Activated B cell treated with CpG ODN at 0.5 μM for 24 hours (primary cell): ENCODE measurements at places on chromosomes 16 and 17. TPM values are rescaled to one million over a fixed set of nuclear protein-coding genes. Genes with fewer than 3 reads are reported as not detected.

DNA sequence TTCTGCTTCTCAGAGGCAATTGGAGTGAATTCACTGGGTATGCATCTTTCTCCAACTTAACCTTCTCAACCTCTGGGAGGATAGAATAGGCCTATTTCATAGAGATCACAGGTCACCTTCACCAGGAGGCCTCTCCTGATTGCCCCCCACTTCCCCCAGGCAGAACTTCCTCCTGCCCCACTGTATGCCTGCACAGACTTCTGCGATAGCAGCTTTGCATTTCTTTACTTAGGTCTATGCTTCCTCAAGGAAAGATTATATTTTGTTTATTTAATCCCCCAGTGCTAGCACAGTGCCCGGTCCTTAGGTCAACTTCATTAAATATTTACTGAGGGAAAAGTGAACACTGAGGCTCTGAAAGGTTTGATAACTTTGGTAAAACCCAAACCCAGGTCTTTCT lies 19.9 kb downstream of the MYO18A start:
- H3K27ac ChIP-seq = no peak overlapping the region
- peaks cover 5% of the 10 kb centered on the region for H3K4me1 ChIP-seq
- no peak overlapping the region for H3K4me3 ChIP-seq
- no peaks in the 10 kb centered on the region for H3K36me3 ChIP-seq
- no peaks in the 10 kb centered on the region for H3K27me3 ChIP-seq

GRCh38 chr16:2467528-2468232 lies 3.4 kb upstream of the NTN3 start:
- no peak for DNase-seq
- H3K27ac ChIP-seq = no peak overlapping the region
- no peak overlapping the region for H3K4me3 ChIP-seq
- no peaks in the 10 kb centered on the region for H3K36me3 ChIP-seq
- H3K4me1 ChIP-seq = peaks cover 38% of the 10 kb centered on the region

GRCh38 chr16:588639-588888 lies 1.3 kb upstream of the RAB40C start:
- peak overlapping the region; percentile 97 for H3K27ac ChIP-seq
- peaks cover 7% of the 10 kb centered on the region for H3K36me3 ChIP-seq
- H3K4me1 ChIP-seq = peaks cover 39% of the 10 kb centered on the region

DNA sequence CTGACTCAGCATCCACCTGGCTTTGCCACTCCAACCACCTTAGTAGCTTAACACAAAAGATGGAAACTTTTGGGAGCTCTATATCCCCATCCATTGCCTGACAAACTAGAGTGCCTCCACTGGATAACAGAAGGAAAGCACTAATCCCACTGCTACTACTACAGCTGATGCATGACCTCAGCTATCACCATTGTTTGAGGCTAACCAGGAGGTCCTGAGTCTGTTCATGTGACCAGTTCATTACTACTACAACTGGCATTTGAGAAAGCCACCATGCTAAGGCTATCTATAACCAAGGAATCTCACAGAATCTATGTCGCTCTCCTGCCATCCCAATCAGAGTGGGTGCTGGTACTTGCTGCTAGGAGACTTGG lies 604.3 kb upstream of the CA10 start:
- H3K27ac ChIP-seq = no peak overlapping the region
- no peaks in the 10 kb centered on the region for H3K36me3 ChIP-seq
- no peak for DNase-seq
- no peaks in the 10 kb centered on the region for H3K4me1 ChIP-seq

GRCh38 chr16:31243734-31244670 lies 15.8 kb upstream of the ITGAM start:
- no peak for DNase-seq
- H3K4me1 ChIP-seq = peaks cover 16% of the 10 kb centered on the region
- H3K27ac ChIP-seq = peak overlapping the region; percentile 3
- no peaks in the 10 kb centered on the region for H3K27me3 ChIP-seq
- no peaks in the 10 kb centered on the region for H3K36me3 ChIP-seq
- peak overlapping the region; percentile 1 for H3K4me3 ChIP-seq

- no peak for DNase-seq
- H3K4me3 ChIP-seq = peak overlapping the region; percentile 48
- H3K36me3 ChIP-seq = peaks cover 59% of the 10 kb centered on the region
- H3K27ac ChIP-seq = no peak overlapping the region
- H3K27me3 ChIP-seq = no peaks in the 10 kb centered on the region
Observed at GRCh38 chr17:81888988-81889595, 2.3 kb downstream of the ALYREF start.

GRCh38 chr17:4590981-4591453 lies 6.7 kb downstream of the SMTNL2 start:
- H3K27ac ChIP-seq = no peak overlapping the region
- H3K4me1 ChIP-seq = peaks cover 4% of the 10 kb centered on the region
- no peak overlapping the region for H3K4me3 ChIP-seq
- no peak for DNase-seq
- H3K27me3 ChIP-seq = peaks cover 20% of the 10 kb centered on the region
- H3K36me3 ChIP-seq = no peaks in the 10 kb centered on the region

DNA sequence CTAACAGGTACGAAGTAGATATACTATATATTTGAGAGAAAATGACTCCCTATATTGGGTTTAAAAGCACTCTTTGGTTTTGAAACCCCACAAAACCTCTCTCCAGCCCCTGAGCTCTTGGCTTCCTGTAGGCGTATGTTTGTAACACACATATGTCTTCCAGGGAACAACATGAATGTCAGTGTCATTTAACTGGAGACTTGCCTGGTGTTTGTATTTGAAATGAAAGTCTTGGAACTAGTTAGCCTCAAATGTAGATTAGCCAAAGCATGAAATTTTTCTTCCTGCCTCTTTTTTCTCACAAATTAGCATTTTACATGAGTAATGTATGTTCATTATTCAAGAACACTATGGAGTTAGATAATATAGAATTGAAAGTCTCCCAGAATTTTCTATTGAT lies 411.8 kb upstream of the ASIC2 start:
- H3K4me3 ChIP-seq = no peak overlapping the region
- H3K36me3 ChIP-seq = no peaks in the 10 kb centered on the region
- H3K27me3 ChIP-seq = no peaks in the 10 kb centered on the region
- H3K4me1 ChIP-seq = no peaks in the 10 kb centered on the region

GRCh38 chr16:84754956-84755672 lies 55.3 kb downstream of the USP10 start:
- peaks cover 61% of the 10 kb centered on the region for H3K4me1 ChIP-seq
- no peaks in the 10 kb centered on the region for H3K27me3 ChIP-seq
- peak overlapping the region; percentile 9 for H3K4me3 ChIP-seq

GRCh38 chr17:18129041-18129502 lies 20.5 kb downstream of the MYO15A start:
- no peaks in the 10 kb centered on the region for H3K4me1 ChIP-seq
- DNase-seq = no peak
- no peak overlapping the region for H3K27ac ChIP-seq
- no peak overlapping the region for H3K4me3 ChIP-seq
- H3K36me3 ChIP-seq = no peaks in the 10 kb centered on the region

DNA sequence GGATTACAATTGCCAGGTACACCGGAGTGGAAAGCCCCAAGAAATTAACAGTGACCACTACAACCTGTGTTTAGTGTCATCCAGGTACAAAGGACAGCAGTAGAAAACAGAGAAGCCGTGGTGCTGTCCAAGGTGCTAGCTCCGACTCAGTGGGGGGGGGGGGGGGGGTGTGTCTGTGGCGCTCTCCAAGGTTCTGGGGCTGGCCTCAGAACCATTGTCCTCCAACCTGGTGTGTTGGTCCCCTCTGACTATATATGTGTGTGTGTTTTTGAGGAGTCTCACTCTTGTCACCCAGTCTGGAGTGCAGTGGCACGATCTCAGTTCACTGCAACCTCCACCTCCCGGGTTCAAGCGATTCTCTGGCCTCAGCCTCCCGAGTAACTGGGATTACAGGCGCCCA lies 5.8 kb upstream of the ZNF23 start:
- no peak for DNase-seq
- peaks cover 3% of the 10 kb centered on the region for H3K4me1 ChIP-seq
- no peak overlapping the region for H3K27ac ChIP-seq
- peaks cover 12% of the 10 kb centered on the region for H3K36me3 ChIP-seq
- H3K27me3 ChIP-seq = no peaks in the 10 kb centered on the region

DNA sequence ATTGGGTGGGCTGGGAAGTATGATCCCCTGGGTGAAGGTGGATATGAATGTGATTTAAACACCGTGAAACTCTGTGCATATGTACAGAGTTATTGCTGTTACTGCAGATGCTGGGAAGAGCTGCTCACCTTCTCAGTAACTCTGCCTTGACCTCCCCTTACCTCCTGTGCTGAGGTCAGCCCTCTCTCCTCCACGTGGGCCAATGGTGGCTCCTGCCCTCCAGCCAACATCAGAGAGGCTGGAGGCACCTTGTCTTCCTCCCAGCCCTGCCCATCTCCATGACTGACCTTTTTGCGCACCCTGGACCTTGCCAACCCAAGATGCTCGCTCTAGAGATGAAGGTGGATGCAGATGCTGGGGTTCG lies 387 bp upstream of the ASB16 start:
- no peaks in the 10 kb centered on the region for H3K27me3 ChIP-seq
- no peak for DNase-seq
- peaks cover 9% of the 10 kb centered on the region for H3K4me1 ChIP-seq
- H3K36me3 ChIP-seq = peaks cover 2% of the 10 kb centered on the region

GRCh38 chr17:4301066-4301465 lies 37.3 kb upstream of the ANKFY1 start:
- peaks cover 17% of the 10 kb centered on the region for H3K4me1 ChIP-seq
- no peak overlapping the region for H3K4me3 ChIP-seq
- peaks cover 62% of the 10 kb centered on the region for H3K36me3 ChIP-seq
- DNase-seq = no peak
- H3K27me3 ChIP-seq = no peaks in the 10 kb centered on the region

SLC38A8 gene
- total RNA-seq = not detected in 2 replicates

TAT gene
- total RNA-seq = not detected in 2 replicates

DNA sequence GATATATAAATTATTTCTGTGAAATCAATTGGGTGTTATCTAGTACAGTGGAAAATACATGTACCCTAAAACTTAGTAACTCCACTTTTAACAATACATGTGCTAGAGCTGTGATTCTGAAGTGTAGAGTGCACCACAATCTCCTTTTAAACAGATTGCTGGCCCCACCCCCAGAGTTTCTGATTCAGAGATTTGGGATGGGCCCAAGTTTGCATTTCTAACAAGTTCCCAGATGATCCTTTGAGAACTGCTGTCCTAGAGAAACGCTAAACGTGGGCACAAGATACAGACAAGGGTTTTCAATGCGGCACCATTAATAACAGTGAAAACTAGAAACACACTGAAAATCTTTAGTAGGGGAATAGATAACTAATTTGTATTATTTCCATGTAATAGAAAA lies 49.2 kb downstream of the NXPH3 start:
- H3K4me1 ChIP-seq = no peaks in the 10 kb centered on the region
- peaks cover 50% of the 10 kb centered on the region for H3K36me3 ChIP-seq
- H3K4me3 ChIP-seq = no peak overlapping the region
- no peak overlapping the region for H3K27ac ChIP-seq
- H3K27me3 ChIP-seq = no peaks in the 10 kb centered on the region
- no peak for DNase-seq

DNA sequence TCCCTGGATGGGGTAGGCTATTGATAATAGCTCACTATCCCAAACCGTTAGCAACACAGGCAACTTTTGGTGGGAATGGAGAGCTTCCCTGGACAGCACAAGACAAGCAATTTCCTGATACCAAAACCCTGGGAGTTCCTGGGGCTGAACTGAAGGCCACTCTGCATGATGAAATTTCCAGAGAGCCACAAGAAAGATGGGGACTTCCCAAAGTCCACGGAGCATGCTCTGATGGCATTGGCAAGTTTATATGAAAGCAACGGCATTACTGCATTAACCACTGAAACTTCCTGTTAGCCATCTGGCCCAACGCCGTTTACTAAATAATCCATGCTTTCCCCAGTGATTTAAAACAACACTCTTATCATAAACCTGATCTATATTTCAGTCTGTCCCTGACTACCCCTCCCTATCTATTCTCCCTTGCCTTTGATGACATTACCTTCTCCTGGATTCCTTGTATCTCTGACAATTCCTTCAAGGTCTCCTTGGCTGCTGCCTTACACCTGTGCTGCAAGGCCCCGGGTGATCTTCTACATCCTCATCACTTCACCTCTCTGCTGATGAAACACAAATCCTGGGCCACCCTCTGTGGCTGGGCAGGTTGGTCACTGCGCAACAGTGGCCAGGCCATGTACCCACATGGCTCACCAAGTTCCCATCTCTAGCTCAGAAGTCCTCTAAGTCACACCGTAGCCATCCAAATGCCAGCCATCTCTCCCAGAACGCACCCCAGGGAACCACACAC lies 108.5 kb upstream of the RCVRN start:
- peak overlapping the region; percentile 35 for H3K4me3 ChIP-seq
- H3K4me1 ChIP-seq = peaks cover 43% of the 10 kb centered on the region
- H3K27me3 ChIP-seq = no peaks in the 10 kb centered on the region
- DNase-seq = no peak

DNA sequence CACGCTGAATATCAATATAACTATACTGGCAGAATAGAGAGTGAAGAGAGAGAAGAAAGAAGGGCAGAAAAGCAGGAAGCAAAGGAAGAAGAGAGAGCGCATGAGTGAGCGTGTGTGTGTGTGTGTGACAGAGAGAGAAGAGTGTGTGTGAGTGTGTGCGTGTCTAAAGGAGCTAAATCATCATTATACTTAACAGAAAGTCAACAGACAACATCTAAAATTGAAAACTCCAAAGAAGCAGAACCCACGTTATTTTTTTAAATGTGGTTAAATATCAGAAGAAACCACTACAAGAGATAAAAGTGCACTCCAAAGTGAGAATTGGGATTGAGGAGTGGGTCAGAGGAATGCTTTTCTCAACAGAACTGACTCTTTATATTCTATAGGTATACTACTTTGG lies 77.2 kb downstream of the BRIP1 start:
- DNase-seq = no peak
- peak overlapping the region; percentile 4 for H3K4me3 ChIP-seq
- H3K27me3 ChIP-seq = no peaks in the 10 kb centered on the region
- no peaks in the 10 kb centered on the region for H3K36me3 ChIP-seq
- peaks cover 35% of the 10 kb centered on the region for H3K4me1 ChIP-seq

DNA sequence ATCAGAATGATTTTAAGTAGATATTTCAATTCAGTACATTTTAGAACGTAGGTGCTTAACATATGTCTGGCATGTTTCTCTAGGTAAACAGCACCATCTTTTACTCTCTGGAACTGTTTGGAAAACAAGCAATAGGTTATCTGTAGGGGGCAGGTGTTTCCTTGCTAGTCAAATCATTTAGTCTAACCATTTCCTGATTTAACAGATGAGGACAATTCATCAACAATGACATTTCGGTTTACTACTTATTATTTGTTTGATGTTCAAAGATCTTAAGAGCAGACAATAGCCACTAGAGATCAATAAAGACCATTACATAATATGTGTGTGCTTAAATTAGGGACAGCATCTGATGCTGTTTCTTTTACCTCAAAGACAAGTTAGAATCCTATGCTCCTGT lies 173.1 kb downstream of the CEP112 start:
- peaks cover 4% of the 10 kb centered on the region for H3K36me3 ChIP-seq
- H3K27me3 ChIP-seq = peaks cover 5% of the 10 kb centered on the region
- DNase-seq = no peak
- H3K27ac ChIP-seq = no peak overlapping the region
- no peaks in the 10 kb centered on the region for H3K4me1 ChIP-seq

TPSB2 gene
- not detected in 2 replicates for total RNA-seq

- no peaks in the 10 kb centered on the region for H3K4me1 ChIP-seq
- no peak overlapping the region for H3K4me3 ChIP-seq
- H3K36me3 ChIP-seq = no peaks in the 10 kb centered on the region
Observed at GRCh38 chr16:86942151-86943051, 364.1 kb downstream of the FOXL1 start.
